ENCODE measurements at places on chromosomes 2 and 18.

GRCh38 chr2:231462729-231463465, 1.4 kb downstream of the NCL start:
- DNase-seq = no peak

GRCh38 chr2:211203986-211204385, 647.6 kb downstream of the CPS1 start:
- DNase-seq = no peak

GRCh38 chr2:43127941-43128558, 98.4 kb downstream of the ZFP36L2 start:
- no peak for DNase-seq

GRCh38 chr2:53519918-53520841, 247.4 kb upstream of the CHAC2 start:
- DNase-seq = no peak
